ENCODE measurements at places on chromosomes 7 and 10. TPM values are rescaled to one million over a fixed set of nuclear protein-coding genes. Genes with fewer than 3 reads are reported as not detected.

Gene ANKRD16
- 14.6 TPM for total RNA-seq

Gene FANK1
- 4.9 TPM for total RNA-seq

Gene ADARB2
- 0.38 TPM for total RNA-seq

Gene KNDC1
- 3.2 TPM for total RNA-seq

Gene CYP3A4
- total RNA-seq, result not detected

Gene SPDYE11
- not detected for total RNA-seq

Gene NOD1
- total RNA-seq, result 5.2 TPM

Gene NPTX2
- not detected for total RNA-seq

Gene ADCY1
- total RNA-seq, result 4.4 TPM

DNA sequence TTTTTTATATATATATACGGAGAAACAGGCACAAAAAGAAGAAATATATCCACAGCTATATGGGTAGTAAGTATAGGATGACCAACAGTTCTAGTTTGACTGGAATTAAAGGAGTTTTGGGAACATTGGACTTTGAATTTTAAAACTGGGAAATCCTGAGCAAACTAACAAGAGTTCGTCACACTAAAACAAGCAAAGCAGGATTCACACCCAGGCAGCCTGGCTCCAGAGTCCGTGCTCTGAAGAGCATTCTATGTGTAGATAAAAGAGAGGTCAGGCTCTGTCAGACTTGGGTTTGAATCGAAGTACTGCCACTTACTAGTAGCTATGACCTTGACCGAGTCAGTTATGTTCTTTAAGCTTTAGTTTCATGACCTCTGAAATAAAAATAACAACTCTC is 191.0 kb downstream of the DNAH11 start:
- DNase-seq, result no peak

DNA sequence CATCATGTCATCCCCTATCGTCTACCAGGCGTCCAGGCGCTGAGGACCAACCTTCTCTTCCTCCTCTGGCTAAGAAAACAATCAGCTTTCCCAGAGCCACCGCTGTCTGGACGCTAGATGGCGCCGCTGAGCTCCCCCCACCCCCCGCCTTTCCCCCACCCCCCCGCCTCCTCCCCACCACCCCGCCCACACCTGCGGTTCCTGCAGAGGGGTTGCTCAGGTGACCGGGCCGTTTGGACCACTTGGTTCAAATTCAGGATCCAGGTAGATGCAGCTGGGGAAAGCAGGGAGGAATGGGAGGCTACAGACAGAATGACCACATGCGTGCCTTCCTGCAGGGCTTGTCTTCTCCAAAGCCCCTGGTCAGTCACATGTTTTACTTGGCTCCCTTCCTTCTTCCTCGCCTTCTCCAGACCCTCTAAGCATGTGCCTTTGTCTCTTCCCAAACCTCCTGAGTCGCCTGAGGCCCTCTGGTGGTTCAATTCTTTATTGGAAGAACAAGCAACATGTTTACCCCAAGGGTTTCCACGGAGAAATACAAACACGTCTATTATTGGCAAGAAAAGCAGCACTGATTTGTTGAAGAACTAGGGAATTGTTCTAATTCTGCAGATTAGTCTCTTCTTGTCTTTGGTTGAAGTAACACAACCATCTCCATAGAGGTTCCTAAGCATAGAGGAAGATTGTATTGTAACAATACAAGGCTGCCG is 24.7 kb downstream of the AOC1 start:
- DNase-seq, result peak; percentile 11

- DNase-seq, result peak; percentile 85
These were observed 47.3 kb downstream of the LRRN3 start for GRCh38 chr7:111138193-111138569.

GRCh38 chr7:112986256-112987031 is 100.2 kb downstream of the GPR85 start:
- DNase-seq, result peak; percentile 30

- DNase-seq, result no peak
These were observed 138.9 kb downstream of the PKD1L1 start for GRCh38 chr7:47809387-47809786.

DNA sequence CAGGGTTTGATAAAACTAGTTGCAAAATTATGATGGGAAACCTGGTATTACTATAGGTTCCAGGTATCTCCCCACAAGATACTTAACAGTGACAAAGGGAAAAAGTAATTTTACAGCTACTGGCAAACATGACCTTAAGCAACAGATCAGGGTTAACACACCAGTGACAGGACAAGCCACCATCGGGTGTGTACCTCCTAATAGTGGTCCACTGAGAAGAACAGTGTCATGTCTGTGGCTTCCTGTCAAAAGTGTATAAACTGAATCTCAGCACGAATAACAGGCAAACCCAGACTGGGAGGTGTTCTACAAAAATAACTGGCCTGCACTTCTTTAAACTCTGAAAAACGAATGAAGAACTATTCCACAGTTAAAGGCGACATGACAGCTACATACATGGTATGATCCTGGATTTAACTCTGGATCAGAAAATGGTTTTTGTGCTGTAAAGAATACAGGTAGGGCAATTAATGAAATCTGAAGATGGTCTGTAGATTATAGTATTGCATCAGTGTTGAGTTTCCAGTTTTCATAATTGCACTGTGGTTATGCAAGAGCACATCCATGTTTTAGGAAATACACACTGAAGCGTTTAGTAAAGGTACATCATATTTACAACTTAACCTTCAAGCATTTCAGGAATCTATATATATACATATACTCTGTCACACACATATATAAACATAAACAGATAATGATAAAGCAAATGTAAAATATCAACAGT is 32.0 kb upstream of the ARMS2 start:
- DNase-seq, result no peak

- DNase-seq, result peak; percentile 50
These were observed 1.0 kb downstream of the TWIST1 start for GRCh38 chr7:19116121-19117090.

- no peak for DNase-seq
These were observed 533 bp upstream of the DMTF1 start for GRCh38 chr7:87151729-87152111.

DNA sequence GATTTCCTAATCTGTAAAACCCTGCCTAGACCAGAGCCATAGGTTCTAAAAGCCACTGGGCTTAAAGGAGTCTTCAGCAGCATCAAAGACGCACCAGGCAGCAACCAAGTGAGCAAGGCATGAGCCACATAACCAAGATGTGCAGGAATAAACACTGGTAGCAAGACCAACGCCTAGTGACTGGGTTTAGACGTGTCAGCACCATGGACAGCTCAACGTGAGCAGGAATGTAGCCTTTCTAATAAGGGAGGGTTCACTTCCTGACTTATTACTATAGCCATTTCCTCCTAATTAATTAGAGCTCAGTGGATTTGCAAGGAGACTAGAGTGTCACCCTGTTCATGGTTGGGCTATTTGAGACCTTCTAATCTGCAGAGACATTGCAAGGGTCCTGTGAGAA is 223.7 kb downstream of the LHFPL3 start:
- DNase-seq, result peak; percentile 48

- DNase-seq, result peak; percentile 82
These were observed 84.8 kb downstream of the ANLN start for GRCh38 chr7:36474283-36475010.

GRCh38 chr7:124364283-124364682 is 331.4 kb upstream of the TMEM229A start:
- DNase-seq, result no peak

- no peak for DNase-seq
These were observed 9.4 kb upstream of the GATA3 start for GRCh38 chr10:8044908-8045725.

- DNase-seq, result no peak
These were observed 127.5 kb downstream of the VPS50 start for GRCh38 chr7:93359520-93360198.

DNA sequence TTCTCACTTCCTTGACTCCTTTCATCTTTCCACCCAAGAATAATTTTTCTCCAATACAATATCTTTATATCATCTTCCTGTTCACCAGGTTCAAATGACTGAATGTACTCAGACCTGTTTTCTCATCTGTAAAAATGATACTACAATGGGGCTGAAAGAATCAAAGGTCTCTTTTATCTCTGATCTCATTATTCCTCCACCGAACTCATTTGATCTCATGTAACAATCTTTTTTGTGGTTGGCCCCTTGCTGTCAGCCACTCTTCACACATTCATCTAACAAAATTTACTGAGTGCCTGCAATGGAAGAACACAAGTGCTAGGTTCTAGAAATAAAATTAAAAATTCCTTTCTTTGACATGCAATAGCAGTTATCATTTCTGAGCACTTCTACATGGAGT is 65.0 kb downstream of the GRM8 start:
- DNase-seq, result no peak

DNA sequence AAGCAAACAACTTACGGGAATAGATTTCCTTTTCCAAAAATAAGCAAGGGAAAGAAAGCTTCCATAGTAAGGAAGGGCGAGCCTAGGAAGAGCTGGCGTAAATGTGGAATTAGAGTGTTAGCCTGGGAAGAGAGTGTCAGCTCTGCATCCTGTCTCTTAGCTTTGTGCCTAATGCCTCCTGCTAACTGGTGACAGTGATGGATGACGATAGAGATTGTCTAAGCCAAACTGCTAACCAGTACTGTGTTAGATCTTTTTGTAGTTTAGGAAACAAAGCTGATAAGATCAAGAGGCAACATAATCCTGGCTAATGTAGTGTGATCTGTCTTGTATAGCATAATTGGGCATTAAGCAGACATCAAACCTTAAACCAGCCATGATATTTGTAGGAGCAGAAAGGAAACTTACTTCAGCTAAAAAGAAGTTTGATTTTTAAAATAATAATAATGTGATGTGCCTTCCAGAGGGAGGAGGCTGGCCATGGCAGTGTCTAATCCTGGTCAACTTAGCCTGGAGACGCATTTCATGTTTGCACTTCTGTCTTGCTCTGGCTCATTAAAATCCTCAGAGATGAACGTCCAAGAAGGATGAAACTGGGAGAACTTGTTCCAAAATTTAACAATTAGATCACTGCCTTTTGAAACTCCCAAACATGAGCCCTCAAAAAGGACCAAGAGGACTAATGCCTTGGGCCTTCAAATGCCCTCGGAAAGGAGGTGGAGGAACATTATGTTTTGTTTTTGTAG is 85.1 kb downstream of the FAM204A start:
- no peak for DNase-seq

DNA sequence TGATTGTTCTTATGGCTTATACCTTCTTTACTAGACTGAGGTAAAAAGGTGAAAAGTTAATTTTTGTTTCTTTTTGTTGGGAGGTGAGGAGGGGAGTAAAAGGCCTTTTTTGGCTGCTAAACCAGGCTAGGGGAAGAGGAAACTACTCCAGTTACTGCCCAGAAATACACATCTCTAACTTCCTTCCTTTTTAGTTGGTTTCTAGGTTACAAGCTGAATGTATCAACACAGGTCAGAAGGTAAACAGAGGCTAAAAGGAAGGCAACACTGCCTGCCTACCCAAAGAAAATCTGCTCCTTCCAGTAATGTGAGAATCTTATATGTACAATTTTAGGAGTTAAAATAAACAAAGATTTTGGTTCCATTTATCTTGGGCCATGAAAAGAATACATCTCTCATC is 140.4 kb downstream of the NRBF2 start:
- no peak for DNase-seq

GRCh38 chr7:99379043-99379577 is 4.6 kb downstream of the ARPC1B start:
- peak; percentile 90 for DNase-seq

- no peak for DNase-seq
These were observed 10.2 kb downstream of the KIAA1549 start for GRCh38 chr7:138970952-138971351.

GRCh38 chr10:63491588-63492316 is 26.0 kb upstream of the JMJD1C start:
- DNase-seq, result no peak
